ENCODE measurements at places on chromosomes 5 and 9.

- no peak for DNase-seq
Observed at GRCh38 chr5:151298063-151298855, 5.3 kb downstream of the SLC36A3 start.

DNA sequence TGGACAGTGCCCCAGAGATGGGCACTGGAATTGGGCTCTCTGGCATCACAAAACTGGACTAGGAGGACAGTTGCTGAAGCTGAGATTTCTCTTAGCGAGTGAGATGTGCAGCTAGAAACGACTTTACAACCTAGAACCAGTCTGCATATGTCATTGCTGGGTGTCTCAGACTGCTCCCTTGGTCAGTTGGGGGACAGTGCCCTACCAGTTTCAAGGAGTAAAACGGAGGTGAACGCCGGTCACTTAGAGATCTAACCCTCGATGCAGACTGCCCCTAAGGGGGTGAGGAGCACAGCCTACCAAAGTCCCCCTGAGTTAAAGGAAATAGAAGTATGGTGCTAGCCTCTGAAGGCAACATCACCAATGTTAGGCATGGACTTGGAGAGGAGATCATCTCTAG is 704.4 kb upstream of the CDH9 start:
- no peak for DNase-seq

- DNase-seq, result no peak
Observed at GRCh38 chr5:122385808-122386207, 73.8 kb downstream of the SNCAIP start.

DNA sequence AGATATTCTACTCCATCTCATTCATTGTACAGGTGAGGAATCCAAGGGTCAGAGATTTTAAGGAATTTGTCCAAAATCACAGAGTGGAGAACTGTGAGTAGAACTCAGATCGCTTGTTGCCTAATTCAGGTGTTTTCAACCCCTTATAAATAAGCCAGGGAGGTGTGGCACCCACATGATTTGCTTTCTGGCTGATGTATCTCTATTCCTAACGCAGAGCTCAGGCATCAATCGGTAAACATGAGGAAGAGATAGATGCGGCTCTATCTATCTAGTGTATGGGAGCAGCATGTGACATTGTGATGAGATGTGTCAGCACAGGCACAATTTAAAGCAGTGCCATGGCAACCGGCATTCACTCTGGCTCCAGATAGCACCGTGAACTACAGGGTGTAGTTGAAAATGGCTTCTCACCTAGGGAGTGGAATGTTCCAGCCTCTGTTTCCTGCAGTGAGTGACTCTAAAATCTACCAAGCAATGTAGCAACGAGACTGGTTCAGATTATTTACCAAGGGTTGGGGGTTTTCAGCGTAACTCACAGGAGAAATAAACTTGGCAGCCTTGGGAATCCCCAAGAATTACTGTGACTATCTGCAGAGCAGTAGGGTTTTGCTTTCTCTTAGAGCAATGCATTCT is 53.4 kb upstream of the SUB1 start:
- no peak for DNase-seq

- no peak for DNase-seq
Observed at GRCh38 chr9:98606730-98607129, 102.0 kb downstream of the GABBR2 start.

DNA sequence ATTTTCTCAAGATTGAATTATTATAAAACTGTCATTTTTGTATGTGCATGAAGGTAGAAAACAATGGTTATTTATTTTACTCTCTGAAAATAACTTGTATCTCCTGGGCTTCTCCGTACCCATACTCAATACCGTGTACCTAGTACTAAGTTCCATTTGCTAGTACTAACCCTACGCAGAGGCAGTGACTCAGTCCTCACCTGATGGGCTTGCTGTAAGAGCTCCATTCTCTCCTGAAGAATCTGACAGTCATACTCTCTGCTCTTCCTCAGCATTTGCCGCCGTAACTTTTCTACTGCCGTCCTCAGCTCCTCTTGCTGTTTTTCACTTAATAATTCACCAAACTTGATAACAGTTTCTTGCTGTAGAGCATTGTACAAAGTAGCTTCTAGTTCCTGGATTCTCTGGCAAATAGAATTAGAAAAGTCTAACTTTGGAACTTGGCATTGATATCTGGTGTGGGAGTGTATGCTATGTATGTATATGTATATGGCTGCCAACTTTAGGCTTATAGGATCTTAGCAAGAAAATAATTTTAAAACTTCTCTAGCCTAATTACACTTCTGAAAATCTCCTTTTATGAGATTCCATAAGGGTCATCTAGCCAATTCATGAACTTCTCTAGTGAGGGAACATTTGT is 108.0 kb upstream of the DPYSL3 start:
- DNase-seq, result no peak

- DNase-seq, result no peak
Observed at GRCh38 chr5:135662061-135662481, 83.3 kb upstream of the CXCL14 start.

DNA sequence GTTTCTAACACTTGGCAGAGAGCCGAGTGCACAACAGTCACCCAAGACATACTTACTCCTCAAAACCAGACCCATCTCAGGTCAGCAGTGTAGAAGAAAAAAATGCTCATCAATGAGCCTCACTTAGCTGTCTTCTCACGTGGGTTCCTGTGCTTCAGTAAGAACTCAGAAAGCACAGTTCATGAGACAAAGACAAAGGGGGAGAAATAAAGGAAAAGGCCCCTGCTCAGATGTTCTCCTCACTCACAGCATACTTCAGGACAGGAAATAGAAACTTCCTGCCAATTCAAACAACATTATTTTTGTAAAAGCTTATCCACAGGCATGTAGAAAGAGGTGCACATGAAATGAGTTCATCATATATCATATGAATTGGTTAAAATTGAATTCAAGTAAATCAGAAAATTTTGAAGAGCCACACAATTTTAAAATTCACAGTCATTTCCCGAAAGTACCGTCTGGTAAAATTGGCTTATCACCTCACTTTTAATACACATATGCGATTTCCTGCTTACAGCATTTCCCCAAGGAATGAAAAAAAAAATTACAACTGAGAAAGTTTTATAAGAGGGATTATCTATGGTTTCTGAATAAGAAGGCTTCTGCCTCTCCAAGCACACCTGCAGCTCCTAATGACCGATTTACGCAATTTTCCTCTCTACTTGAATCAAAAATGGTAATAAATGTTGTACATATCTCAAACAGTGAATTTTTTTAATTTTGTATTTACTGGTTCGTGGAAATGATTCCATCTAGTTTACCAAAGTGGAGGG is 328.3 kb downstream of the TMEM167A start:
- DNase-seq, result no peak

DNA sequence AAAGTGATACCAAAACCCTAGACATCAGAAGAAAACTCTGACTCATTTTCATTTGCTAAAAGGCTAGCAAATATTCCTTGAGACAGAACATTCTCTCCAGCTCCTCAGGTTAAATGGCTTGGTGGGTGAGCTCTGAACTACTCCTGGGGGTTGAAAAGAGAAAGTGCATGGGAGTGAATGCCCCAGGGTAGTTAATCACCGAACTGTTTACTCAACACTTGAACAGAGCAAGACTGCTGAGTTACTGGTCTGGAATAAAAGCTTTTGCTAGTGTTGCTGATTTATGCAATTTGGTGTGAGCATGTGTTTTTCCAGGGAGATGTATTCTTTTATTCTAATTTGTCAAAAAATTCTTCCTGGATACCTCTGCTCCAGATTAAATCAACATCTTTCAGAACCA is 88.3 kb upstream of the PRDM9 start:
- no peak for DNase-seq

DNA sequence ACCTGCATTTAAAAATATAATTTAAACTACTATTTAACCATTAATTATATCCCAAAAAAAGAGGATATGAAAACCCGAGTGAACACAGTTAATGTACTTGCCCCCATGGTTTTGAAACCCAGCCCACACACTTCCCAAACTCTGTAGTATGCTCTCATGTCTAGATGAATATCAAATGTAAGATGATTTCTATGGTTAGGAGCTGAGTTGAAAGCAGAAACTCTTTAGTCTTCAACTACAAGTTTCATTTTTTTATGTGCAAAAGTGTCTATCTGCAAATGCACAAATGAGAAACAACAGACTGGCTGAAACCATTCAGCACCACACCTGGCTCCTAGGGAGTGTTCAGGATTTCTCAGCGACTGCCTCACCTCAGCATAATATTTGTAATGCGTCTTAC is 183.3 kb downstream of the SEMA5A start:
- DNase-seq, result no peak

- no peak for DNase-seq
Observed at GRCh38 chr9:116592970-116593369, 94.1 kb upstream of the TRIM32 start.

DNA sequence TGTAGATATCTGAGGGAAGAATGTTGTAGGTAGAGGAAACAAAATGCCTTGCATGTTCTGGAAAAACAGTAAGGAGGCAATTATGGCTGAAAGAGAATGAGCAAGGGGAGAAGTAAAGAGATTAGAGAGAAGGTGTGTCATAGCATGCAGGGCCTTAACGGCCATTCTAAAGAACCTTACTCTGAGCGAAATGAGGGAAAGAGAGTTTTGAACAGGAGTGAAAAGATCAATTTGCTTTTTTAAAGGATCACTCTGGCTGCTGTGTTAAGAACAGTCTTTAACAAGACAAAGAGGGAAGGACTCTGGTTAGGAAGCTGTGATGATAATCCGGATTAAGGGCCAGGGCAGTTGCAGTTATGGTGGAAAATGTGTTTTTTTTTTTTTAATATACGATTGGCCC is 22.6 kb downstream of the PTBP3 start:
- DNase-seq, result no peak

- peak; percentile 14 for DNase-seq
Observed at GRCh38 chr9:108444400-108445358, 411.1 kb downstream of the ACTL7B start.

DNA sequence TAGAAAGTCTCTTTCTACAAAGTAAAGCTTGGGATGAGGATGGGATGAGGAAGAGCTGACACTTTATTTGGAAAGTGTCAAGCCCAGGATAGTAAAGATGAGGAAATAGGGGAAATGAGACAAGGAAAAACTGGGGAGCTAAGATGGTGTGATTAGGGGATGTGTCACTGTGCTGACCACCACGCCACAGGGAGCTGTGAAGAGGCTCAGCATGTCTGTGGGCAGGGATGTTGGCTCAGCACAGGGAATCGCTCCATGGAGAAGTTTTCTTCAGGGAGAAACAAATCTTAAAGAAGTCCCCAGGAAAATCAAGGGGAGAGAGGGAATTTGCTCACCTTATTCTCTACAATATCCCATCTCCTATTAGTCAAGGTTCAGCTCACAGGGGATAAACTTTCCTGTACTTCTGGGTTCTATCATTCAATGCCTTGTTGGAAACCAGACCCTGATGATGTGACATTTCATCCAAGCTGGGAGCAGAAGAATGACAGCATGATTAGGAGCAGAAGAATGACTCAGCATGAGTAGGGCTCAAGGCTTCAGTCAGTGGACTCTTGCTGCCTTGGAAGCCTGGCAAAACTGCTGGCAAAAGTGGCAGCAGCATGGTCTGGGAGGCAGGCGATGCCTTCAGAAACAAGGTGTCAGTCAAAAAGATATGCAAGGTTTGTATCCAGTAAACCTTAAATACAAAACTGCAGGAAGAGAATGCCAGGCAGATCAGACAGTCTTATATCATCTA is 4.9 kb downstream of the HSPB3 start:
- DNase-seq, result no peak

DNA sequence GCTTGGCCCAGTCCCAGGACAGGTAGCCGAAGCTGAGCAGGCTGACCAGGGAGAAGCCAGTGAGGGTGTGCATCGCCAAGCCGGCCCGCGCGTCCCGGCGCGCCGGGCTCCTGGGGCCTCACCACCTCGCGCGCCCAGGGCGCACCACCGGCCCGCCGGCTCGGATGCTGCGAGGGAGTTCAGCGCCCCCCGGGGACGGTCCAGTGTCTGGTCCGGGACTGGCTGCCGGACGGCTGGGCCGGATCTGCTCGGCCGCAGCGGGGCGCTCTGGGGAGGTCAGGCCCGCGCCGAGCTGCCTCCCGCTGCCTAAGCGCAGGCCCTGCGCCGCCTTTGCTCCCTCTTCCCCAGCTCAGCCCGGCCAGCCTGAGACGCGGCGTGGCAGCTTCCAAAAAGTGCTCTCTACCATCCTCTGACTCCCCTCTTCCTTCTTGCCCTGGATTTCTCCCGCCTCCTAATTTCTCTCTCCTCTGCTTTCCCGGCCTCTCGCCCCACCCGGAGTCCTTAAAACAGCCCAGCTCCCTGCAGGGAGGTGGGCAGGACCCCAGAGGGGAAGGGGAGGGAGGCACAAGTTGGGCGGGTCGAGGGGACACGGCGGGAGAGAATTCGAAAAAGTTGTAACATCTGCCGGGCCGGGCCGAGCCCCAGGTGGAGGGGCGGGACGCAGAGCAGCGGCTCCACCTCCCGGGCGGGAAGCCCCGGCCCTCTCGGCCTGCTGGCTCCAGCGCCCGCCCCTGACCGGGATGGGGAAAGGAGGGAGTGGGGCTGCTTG is at the start of gene ARSI:
Gene ARSI (minus strand): TSS at position 605 of the 769 bp plus-strand sequence. CDS start 532 bp downstream, at position 73.
- no peak for DNase-seq

GRCh38 chr5:88487066-88487465 is 218.4 kb upstream of the TMEM161B start:
- DNase-seq, result no peak

DNA sequence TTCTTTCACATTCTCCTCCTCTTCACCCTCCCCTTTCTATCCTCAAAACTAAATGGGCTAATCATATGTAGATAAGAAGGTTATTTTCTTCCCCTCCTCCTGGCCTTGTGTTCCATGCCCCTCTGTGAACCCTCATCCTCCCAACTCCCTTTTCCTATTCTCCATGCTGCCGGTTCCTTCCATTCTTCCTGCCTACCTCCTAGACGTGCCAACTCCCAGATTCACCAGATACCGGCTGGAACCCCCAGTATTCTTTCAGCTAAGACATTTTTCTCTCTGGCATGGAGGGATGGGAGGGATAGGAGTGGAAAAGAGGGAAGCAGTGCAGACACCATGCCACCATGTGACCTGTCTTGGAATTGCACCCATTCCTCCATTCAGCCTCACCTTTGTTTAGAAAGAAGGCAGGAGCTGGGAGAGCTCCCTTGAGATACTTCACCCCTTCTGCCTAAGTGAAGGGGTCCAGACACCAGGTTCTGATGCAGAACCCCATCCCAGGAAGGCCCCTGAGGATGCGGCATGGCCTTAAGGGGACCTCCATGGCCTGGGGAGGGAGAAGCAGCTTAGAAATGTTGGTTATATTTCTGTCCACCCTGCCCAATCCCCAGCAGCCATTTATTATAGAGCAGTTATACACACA is 4.8 kb downstream of the DNAJB5 start:
- no peak for DNase-seq

GRCh38 chr5:9537223-9538141 is 8.4 kb downstream of the SEMA5A start:
- no peak for DNase-seq

DNA sequence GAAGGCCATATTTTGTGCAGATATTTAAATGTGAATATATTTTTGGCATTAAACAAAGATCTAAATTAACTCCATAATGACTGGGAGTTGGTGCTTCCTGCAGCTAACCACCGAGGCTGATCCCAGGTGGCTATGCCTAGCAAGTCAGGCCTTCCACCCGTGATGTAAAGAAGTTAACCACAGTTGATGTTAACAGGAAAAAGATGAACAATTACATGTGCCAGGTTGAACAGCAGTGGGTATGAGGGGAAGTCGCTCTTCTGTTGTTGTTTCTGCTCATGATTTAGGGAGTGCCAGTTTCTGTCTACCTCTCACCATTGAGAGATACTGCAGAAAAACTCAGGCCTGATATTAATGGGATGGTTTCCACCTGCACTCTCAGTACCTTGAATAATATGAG is 334.3 kb downstream of the EBF1 start:
- DNase-seq, result no peak

Data from tibial nerve (tissue), 4 donors.